ENCODE measurements at places on chromosomes 4 and X. TPM values are rescaled to one million over a fixed set of nuclear protein-coding genes. Genes with fewer than 3 reads are reported as not detected.

GRCh38 chr4:67584496-67584895, 26.0 kb downstream of the STAP1 start:
- DNase-seq = no peak

DNA sequence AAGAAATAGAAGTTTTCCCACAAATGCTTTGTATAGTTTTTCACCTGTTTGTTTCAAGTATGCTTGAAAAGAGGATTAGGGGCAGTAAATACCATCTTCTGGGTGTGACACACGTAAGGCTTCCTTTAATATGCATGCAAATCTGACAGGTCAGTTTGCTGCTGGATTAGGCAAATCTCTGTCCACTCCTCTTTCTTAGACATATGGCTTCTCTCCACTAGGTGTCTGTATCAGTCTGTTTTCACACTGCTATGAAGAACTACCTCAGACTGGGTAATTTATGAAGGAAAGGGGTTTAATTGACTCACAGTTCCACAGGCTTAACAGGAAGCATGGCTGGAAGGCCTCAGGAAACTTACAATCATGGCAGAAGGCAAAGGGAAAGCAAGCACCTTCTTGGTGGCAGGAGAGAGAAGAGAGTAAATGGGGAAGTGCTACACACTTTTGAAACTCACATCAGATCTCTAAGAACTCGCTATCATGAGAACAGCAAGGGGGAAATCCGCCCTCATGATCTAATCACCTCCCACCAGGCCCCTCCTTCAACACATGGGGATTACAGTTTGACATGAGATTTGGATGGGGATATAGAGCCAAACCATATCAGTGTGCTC, 66.9 kb downstream of the TAB3 start:
- no peak for DNase-seq

- no peak for DNase-seq
Measured at GRCh38 chr4:53147197-53147596, 218.7 kb downstream of the SCFD2 start.

DNA sequence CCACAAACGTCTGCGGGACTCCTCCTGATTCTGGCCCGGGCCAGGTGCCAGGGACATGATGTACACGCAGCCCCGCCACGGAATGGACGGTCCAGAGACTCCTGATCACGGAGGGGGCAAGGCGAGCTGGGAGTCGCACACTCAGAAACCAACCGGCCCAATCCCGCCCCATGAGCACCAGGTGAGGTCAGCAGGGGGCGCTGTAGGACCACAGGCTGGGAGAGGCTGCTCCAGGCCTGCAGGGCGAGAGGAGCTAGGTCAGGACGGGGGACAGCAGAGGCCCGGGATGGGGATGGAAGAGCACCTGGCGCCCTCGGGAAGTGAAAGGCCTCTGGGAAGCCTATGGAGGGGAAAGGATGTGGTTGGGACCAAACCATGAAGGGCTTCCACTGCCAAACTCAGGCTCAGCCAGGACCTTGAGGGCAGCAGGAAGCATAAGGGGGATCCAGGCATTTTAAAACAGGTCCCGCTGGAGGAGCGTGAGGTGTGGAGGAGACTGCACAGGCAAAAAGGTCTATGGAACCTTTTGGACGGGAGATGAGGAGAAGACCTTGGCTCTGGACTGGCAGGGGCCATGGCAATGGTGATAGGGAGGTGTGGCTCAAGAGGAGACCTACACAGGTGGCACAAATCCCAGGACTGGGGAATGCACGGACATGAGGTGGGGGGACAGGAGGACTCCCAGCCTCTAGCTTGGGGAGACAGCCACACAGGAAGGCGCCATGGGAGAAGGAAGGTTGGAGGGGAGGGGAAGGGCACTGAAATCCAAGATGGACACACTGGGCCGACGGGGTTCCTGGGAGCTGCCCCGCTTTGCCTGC, 79.2 kb downstream of the MTMR1 start:
- peak; percentile 17 for DNase-seq

GRCh38 chr4:108717386-108717785, 45.5 kb downstream of the ETNPPL start:
- no peak for DNase-seq

DNA sequence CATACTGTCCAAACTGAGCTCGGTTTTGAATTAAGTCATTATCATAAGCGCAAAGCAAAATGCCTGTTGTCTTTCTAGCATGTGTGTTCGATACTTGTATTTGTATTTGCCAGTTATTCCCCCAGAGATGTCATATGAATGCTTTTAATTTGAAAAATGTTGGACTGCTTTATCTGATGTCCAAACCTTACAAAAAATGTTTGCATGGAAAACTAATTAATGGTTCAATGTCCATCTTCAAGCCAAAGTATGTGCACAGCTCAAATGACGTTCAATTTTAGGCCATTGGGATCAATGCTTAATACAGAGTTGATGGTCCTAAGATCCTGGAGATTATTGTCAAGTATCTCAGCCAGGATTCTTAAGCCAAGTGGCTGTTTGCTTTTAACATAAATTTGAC, 17.2 kb upstream of the HPGDS start:
- DNase-seq = no peak

GRCh38 chrX:41553688-41554087, 106.5 kb downstream of the NYX start:
- DNase-seq = no peak

GRCh38 chrX:13257223-13258051, 62.4 kb downstream of the ATXN3L start:
- no peak for DNase-seq

GRCh38 chr4:3791910-3792542, 25.8 kb downstream of the ADRA2C start:
- DNase-seq = no peak

DNA sequence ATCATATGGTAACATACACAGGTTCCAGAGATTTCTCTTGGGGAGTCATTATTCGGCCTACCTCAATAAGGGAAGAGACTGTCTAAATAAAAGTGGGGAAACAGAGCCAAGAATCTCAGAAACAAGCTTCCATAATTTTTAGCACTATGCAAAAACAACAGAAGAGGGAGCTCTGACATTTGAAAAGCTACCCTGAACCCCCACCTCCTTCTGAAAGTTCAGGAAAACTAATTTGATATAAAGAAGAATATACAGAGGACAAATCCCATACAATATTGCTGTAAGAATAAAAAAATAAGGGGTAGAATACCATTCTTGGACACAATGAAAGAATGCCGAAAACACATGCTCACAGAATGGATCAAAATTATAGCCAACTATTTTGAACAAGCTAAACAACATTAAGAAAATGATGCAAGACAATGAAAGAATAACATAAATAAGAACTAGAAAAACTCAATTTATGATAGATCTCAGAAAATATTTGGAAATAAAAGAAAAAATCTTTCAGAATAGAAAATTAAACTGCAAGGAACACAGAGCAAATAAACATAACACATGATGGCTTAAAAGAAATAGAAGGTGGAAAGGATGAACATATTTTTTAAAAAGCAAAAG, 14.4 kb upstream of the ZNF41 start:
- DNase-seq = no peak

- DNase-seq = no peak
Measured at GRCh38 chrX:154051201-154051810, 31.6 kb upstream of the IRAK1 start.

DNA sequence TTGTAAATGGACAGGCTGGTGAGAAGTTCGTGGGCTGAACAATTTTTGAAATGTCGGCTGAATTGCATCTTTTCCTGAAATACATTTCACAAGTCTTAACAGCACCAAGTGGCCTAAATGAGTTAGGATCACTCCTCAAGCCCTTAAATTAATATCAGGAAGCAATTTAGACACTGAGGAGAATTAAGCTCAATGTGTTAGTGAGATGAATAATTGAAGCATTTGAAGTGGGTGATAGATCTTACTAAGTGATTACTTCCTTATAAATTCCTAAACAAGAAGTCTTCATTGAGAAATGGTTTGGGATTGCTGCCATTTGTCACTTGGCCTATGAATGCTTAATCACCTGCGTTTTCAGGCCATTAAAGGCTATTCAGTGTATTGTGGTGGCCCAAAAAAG, 116.8 kb downstream of the NAA11 start:
- DNase-seq = no peak

- no peak for DNase-seq
Measured at GRCh38 chr4:156765277-156765676, 206.3 kb downstream of the PDGFC start.

DNA sequence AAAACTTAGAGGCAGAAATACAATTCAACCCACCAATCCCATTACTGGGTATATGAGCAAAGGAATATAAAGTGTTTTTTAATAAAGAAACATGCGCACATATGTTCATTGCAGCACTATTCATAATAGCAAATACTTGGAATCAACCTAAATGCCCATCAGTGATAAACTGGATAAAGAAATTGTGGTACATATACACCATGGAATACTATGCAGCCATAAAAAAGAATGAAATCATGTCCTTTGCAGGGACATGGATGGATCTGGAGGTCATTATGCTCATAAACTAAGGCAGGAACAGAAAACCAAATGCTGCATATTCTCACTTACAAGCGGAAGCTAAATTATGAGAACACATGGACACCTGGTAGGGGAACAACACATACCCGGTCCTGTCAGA, 807.7 kb upstream of the INTU start:
- no peak for DNase-seq

- DNase-seq = no peak
Measured at GRCh38 chr4:22678940-22679854, 13.5 kb upstream of the GBA3 start.

DNA sequence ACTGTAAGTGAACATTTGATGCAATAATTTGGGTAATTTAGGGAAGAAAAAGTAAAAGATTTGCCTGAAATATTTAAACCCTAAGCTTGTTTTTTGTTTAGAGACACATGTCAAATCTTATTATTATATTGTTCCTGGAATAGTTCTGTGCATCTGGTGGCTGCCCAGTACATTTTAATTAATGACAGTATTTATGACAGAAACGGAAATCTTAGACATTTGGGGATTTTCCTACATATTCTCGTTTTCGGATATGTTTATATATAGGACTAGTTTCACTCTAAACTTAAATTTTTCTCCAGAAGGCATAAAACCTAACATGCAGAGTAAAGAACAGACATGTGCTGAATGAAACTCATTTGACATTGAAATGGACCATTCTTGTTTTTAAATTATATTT, 125.6 kb upstream of the PAQR3 start:
- DNase-seq = no peak

DNA sequence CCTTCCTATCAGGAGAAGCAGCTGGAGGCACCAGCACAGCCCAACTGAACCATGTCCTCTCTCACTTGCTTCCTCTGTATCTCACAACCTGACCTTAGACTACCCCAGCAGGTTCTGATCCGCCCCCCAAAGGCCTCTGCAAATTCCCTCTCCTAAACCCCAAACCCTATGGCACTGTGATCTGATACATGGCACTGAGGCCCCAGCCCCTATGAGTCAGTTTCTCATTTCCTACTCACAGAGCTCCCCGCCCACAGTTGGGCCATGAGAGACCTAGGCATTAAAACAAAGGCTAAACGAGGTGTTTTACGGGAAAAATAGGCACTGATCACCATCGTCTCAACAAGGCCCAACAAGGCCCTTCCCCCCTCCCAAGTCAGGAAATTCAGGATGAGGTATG, 19.1 kb downstream of the SASH3 start:
- DNase-seq = no peak

- no peak for DNase-seq
Measured at GRCh38 chr4:145107126-145107525, 9.0 kb downstream of the ABCE1 start.

DNA sequence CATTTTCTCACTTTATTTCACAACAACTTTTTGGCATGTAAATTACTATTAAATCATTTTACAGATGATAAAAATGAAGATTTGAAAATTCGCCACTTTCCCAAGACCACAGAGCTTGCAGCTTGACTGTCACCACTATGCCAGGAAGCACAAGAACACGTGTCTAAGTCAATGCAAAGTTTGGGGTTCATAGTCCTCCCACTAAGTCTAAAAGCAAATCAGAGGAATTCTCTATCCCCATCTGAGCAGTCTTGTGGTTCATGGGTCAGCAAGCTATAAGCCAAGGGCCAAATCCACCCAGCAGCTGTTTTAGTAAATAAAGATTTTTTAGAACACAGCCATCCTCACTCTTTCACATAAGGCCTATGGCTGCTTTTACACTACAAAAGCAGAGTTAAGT, 833.3 kb upstream of the INTU start:
- no peak for DNase-seq

GRCh38 chrX:21632027-21632426, 26.1 kb downstream of the KLHL34 start:
- DNase-seq = no peak

- DNase-seq = no peak
Measured at GRCh38 chr4:179709961-179710624, 2267.9 kb upstream of the AGA start.

GRCh38 chr4:80202190-80202711, 4.9 kb downstream of the PRDM8 start:
- DNase-seq = no peak

DNA sequence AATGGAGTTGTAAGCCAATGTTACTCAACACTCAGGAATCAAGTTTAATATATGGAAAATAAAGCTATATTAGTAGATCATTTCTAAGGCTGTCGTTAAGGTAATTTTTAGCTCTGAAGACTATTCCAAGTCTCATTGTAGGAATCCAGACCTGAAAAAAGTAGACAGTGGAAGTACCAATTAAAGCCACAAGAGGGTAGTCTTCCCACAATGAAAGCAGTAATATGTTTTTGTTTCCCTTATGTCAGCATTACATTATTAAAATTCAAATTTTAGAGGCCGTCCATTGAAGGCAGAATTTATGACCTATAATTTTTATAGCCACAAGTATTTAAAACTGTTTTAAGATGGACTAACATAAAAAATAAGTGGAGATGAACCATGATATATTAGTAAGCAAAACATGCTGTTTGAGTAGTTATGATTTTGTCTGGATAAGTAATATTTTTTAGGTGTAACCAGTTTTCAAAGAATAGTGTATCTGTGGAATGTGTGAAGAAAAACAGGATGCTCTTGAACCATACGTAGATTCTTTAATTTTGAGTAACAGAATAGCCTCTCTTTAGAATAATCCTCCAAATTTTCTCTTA, 372.6 kb upstream of the TECRL start:
- DNase-seq = peak; percentile 7

- no peak for DNase-seq
Measured at GRCh38 chr4:167435786-167436185, 201.5 kb upstream of the SPOCK3 start.

DNA sequence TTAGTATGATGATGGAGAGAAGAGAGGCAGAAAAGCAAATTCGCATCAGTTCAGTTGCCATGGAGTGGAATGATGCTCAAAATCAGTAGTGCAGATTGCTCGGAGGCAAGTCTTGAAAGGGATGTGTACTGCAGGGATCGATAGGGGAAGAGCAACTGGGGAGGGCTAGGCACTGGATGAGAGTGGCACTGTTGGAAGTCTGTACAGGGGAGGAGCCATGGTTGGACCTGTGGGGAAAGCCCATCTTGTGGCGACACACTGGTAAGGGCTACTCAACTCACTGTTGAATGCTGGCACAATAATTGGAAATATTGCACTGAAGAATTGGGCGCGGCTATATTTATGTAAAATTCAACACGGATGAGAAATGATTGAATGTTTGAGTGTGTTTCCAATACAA, 1.2 kb downstream of the RAB9B start:
- no peak for DNase-seq

The MYOZ2 gene
- not detected for polyA plus RNA-seq

The DUSP9 gene
- polyA plus RNA-seq = 0.50 TPM

The SMIM31 gene
- polyA plus RNA-seq = not detected

The FDCSP gene
- not detected for polyA plus RNA-seq

The LAMTOR3 gene
- 92.2 TPM for polyA plus RNA-seq

The PCDH11X gene
- not detected for polyA plus RNA-seq

The ARMCX4 gene
- polyA plus RNA-seq = 0.31 TPM

The SLC25A43 gene
- polyA plus RNA-seq = 29.5 TPM

The FREM3 gene
- not detected for polyA plus RNA-seq

The TMEM35A gene
- polyA plus RNA-seq = not detected

The SLC16A2 gene
- 50.7 TPM for polyA plus RNA-seq

Measured in keratinocyte (primary cell).